ENCODE measurements at places on chromosomes 7 and 10.

- DNase-seq = no peak
Observed at GRCh38 chr10:76456197-76456596, 1024.8 kb downstream of the LRMDA start.

DNA sequence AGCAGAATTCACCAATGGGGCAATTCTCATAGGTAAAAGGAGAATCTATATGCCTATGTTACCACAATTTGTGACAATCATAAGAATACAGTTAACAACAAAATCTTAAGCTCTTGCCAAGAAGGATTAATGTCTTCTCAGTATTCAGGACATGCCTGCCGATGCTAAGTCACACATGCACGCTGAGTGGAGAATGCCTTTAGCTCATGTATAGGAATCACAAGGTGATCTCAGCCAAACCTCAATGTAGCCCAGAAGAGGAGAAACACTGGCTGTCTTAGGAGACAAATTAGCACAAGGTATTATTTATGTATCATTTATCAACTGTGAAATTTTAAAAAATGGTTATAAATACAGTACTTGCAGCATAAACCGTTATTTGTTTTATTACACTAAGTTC is 2.7 kb downstream of the HTR7 start:
- no peak for DNase-seq

GRCh38 chr7:75662579-75663301 is 76.0 kb downstream of the HIP1 start:
- DNase-seq = no peak

DNA sequence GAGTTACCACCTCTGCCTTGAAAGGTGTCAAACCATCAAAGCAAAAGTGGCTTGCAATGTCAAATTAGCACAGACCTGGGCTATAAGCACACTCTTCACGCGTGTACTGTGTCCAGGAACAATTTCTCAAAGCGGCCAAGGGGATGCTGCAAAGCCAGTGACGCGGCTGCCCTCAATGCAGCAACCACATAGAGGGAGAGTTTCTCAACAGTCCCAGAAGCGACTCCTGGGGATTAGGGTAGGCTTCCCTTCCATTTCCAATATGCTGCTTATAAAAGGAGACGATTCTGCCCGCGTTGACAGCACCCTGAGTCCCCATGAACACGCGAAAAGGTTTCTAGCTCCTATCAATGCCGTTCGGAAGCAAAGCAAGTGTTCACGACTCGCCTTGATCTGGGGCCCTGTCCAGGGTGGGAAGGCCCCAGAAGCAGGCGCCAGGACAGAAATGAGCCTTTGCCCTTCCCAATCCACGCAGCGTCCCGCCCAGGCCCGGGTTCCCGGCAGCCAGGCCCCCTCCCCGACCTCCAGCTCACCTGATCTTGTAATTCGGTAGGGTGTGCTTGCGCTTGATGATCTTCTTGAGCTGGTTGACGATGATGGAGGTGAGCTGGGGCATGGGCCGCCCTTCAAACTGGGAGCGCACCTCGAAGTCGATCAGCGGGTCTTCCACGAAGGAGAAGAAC is 1.3 kb downstream of the PDZD8 start:
- no peak for DNase-seq

- DNase-seq = no peak
Observed at GRCh38 chr7:32264702-32265284, 194.6 kb upstream of the PDE1C start.

Measured in GM04504 (cell line).